ENCODE measurements at places on chromosomes 12 and 14.

GRCh38 chr14:94663538-94663937 lies 51.3 kb downstream of the SERPINA3 start:
- no peak for DNase-seq

DNA sequence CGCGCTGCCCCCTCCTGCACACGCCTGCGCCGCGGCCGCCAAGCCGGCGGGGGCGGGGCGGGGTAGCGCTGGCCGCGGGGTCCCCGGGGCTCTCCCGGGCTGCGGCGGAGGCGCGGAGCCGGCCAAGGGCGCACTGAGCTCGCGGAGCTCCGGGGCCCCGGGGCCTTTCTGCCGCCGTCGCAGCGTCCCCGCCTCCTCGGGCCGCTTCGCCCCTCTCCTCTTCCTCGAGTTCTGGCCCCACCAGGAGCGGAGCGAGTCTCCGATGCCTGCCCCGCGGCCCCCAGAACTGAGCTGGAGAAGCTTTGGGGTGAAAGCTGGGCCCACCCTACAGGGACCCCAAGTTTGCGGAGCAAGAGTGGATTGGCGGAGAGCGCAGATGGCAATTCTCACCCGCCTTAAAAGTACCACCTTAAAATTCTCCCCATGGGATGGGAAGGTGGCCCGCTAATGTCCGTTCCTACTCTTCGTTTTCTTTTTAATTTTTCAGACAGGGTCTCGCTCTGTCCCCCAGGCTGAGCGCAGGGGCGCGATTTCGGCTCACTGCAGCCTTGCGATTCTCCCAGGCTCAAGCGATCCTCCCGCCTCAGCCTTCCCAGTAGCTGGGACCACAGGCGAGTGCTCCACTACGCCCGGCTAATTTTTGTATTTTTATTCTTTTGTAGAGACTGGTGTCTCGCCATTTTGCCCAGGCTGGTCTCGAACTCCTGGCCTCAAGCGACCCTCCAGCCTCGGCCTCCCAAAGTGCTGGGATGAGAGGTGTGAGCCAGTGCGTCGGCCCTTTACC lies 129.6 kb downstream of the NDUFA12 start:
- no peak for DNase-seq

- no peak for DNase-seq
Observed at GRCh38 chr14:92585981-92586937, 72.7 kb downstream of the RIN3 start.

- no peak for DNase-seq
Observed at GRCh38 chr12:103626498-103626897, 39.4 kb downstream of the STAB2 start.

DNA sequence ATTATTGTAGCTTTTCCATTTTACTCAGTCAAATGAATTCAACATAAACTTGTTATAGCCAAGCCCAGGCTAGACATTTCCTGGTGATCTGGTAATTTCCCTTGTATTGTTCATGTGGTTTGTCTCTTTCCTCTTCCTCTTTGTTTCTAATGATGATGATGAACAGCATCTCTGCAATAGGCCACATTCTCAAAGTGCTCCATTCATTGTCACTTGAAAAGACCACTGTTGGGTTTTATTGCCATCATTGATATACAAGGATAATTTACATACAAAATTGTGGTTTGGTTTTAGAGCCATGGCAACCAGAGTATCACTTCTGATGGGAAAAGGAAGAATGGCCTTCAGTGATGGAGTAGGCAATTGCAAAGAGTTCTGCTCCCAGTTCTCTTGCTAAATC lies 379.3 kb downstream of the RGS6 start:
- no peak for DNase-seq

DNA sequence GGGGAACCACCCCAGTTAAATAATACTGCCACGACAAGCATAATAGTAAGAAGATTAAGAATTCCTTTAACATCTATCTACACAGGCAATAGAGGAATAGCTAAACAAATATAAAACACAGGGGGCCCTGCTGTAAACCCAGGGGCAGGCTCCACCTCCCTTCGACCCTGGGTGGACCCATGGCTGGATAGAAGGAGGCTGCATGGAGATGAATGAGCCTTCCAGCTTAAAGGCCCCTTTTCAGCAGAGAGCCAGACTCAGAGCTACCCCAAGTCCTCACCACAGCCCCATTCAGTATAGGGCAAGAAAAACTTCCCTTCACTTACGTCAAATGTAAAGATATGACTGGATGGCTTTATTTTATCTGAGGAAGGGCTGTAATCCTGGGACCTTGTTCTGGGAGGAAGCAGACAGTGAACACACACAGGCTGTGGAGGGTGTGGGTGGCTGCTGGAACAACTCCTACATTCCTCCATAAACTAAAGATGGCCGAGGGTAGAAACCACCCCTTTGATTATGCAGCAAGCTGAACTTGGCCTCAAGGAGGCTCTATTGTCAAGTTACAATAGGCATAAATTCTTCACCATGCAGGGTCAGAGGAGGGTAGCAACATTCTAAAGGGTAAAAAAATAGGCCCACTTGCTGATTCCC lies 30.4 kb downstream of the NUAK1 start:
- DNase-seq = no peak

DNA sequence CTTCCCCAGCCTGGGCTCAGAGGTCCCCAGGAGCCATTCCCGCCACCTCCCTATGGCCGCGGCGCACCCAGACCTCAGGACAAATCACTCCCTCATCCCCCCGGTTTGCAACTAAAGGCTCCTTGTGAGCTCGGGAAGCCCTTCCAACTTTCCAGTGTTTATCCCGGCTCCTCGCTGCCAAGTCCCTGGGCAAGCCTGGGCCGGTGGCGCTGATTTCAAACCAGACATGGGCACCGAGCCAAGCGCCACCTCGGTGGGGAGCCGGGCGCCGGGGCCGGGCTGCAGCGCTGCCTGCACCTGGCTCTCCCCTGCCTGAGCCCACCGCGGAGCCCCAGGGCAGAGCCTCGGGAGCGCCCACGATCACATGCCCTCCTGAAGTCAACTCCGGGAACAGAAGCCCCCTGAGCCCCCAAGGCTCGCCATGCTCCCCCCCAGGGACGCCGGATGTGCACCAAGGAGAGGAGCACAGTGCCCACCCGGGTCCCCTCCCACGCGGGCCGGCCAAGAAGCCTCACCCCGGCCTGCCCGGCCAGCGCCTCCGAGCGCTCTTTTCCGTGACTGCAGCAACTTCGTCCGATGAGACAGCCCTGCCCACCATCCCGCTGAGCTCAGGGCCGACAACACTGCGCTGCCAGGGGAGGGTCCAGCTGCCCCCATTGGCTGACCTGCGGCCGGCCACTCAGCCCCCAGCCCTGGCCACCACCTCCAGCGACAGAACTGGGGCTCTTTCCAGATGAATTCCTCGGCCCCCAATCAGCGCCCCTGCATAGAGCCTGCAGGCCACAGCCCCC lies 50.0 kb downstream of the NCOR2 start:
- no peak for DNase-seq

GRCh38 chr12:69987579-69988091 lies 162.6 kb downstream of the MYRFL start:
- DNase-seq = no peak

GRCh38 chr12:120810021-120810420 lies 84.4 kb downstream of the ACADS start:
- no peak for DNase-seq

GRCh38 chr12:109759595-109759994 lies 46.0 kb downstream of the FAM222A start:
- DNase-seq = no peak

GRCh38 chr12:39807043-39807442 lies 187.4 kb upstream of the ABCD2 start:
- no peak for DNase-seq

- DNase-seq = no peak
Observed at GRCh38 chr12:52581481-52581880, 7.8 kb upstream of the KRT74 start.

GRCh38 chr12:114757684-114758325 lies 73.8 kb upstream of the TBX3 start:
- no peak for DNase-seq

DNA sequence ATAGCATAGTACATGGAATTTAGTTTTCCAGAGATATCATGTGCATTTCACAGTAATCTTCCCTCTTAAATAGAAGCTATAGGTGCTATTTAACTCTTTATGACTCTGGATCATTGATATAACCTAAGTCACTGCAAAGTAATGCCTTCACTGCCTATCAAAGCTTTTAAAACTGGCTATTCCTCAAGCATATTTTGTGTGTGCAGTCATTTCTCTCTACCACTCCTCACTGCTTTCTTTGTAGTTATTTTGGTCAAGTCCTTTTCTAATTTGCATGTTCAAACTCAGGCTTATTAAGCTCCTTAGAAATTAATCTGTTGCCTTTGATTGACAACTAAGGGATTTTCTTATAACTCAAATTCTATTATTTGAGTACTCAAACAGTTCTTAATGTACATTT lies 79.4 kb upstream of the PLEKHG7 start:
- no peak for DNase-seq

- no peak for DNase-seq
Observed at GRCh38 chr14:99728981-99729451, 44.9 kb downstream of the CYP46A1 start.

DNA sequence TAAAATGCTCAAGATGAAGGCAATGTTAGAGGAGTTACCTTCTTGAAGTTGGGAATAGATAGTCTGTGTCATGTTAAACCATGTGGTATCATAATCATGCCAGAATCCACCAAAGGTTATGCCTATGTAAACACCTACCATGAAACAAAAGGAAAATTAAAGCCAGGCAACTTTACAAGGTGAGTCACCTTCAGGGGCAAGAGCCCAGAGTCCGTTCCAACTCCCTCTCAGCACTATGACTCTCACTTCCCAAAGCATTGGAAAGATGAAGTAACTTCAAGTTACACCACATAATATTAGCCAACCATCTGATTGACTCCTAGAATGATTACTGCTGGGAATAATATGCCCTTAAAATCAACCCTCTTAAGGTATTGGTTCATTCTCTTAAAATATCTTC lies 38.5 kb downstream of the CATSPERB start:
- no peak for DNase-seq

- DNase-seq = no peak
Observed at GRCh38 chr12:62711631-62712241, 223.2 kb downstream of the PPM1H start.

GRCh38 chr12:53071591-53072551 lies 7.3 kb downstream of the SPRYD3 start:
- no peak for DNase-seq

DNA sequence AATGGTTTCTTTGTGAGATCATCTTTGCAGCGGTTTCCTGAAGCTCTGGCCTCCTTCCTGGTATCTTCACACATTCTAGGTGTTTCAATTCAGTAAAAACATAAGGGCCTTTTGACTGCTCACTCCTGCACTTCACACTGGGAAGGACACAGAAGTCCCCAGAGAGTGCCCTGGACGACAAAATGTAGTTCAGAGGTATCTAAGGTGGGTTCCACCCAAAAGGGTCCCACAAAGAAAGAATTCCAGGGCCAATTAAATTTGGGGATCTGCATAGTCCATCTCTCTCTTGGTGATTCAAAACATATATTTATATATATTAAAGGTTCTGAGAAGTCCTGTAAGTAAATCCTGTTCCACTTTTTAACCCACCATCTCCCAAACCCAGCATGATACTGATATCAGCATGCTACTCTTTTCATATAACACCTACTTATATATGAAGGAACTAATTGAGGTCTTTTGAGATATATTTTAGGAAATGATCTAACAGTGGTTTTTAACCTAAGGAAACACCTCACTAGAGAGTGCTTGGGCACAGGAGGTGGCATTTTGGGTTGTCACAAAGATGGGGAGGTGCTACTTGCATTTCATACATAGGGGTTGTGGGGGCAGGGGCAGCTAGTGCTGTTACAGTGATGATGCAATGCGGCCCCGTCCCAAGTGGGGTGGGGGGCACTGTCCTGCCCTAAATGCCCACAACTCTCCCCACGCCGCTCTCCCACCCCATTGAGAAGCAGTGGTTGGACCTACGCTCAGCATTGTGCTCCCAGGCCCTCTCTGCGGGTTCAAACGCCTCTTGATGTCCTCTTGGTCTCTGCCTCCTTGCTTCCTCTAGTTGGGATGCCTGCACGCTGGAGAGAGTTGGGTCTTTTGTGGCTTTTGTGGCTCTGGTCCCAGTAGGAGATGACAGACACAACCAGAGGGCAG lies 109.4 kb downstream of the ARF6 start:
- no peak for DNase-seq

DNA sequence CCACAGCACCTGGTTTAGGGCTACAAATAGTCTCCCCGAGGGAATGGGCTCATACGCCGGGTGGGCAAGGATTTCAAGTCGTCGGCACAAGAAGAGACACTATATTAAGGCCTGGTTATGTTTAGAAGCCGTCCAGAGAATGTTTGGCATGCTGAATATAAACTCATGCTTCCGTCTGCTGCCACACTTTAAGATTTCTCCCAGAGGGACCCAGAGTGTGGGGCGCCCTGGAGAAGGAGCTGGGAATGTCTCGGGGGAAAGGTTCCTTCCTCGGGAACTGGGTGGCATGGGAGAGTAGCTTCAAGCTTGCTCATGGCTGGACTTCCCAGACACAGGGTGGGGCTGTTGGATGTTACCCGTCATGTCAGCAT lies 295.7 kb downstream of the CACNA1C start:
- no peak for DNase-seq

- DNase-seq = no peak
Observed at GRCh38 chr12:22332202-22332601, 2.3 kb downstream of the ST8SIA1 start.

DNA sequence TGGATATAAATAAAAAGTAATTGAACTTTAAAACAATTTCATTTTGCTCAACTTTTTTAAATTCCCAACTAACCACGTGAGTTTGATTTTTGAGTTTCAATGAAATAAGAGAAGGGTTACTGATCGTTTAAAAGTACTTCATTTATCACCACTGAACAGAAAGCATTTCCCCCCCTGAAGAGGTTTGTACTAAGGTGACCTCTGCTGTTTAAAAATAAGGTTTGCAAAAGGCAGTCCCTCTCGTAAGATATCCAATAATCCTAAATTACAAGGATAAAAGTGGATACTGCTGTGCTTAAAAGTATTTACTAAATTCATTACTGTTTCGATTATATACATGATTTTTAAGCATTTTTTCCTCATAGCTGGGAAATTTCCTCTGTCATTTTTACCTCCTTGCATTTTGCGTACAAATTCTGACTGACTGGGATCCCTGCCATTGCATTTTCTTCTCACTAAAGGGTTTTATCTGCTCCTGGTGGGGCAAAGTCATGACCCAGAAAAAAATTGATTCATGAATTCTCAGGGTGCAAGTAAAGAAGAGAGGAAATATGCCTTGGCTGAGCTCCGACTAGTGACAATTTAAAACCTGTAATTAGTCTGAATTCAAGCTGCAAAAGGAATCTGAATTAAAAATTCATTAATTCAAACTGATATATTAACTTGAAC lies 463.8 kb downstream of the PRKD1 start:
- DNase-seq = no peak

DNA sequence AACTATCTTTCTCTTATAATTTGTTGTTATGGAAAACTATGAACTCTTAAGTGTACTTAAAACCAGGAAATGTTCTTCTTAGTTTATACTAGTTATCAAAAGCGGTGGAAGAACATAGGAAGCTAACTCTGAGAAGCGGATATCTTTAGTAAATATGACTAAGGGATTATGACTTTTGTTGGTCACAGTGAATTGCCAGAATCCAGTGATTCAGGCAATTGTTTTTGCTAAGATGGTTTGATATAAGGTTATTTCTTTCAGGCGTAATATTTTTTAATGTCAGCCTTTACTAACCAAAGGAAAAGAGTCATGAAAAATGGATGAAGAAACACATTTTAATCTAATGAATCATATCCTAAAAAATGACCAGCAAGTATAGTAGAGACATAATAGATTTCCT lies 473.5 kb downstream of the FOXG1 start:
- DNase-seq = no peak

- no peak for DNase-seq
Observed at GRCh38 chr14:65210118-65210821, 108.0 kb upstream of the MAX start.

- no peak for DNase-seq
Observed at GRCh38 chr12:6696690-6697583, 3.7 kb downstream of the PIANP start.

Data from esophagus squamous epithelium (tissue), 5 donors.